Fibroblast of gingiva (primary cell): ENCODE measurements at places on chromosomes 6 and 20.

- no peak for DNase-seq
Observed at GRCh38 chr20:34089655-34090345, 22.2 kb downstream of the EIF2S2 start.

DNA sequence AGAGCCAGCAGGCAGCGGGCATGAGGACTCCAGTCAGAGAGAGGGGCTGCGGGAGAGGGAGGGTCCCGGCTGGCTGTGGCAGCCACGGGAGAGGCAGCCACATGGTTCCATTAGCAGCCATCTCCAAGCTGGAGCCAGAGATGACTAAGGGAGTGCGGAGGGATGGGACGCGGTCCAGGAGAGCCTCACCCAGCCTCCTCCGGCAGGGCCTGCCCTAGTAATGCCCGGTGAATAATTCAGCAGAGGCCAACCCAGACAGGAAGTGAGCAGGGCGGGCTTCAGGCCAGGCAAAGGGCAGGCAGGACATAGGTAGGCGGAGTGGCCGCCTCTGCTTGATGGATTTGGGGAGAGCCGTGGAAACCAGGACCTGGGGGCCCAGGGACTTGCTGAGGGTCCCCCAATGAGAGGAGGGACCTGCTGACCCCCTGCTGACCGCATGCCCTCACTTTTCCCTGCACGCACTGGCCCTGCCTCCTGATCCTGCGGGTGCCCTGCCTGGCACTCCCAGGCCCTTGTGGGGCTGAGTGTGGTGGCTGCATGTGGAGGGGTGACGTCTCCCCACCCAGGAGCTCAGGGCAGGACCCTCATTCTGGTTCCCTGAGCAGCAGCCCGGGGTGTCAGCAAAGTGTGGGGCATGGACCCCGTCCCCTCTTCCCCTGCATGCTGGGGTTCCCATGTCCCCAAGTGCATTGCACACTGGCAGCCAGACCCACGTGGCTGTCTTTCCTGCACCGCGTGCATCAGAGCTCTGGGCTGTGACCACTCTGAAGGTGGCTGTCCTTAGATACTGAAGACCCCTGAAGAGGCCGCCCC lies 51.8 kb upstream of the SLCO4A1 start:
- peak; percentile 38 for DNase-seq

DNA sequence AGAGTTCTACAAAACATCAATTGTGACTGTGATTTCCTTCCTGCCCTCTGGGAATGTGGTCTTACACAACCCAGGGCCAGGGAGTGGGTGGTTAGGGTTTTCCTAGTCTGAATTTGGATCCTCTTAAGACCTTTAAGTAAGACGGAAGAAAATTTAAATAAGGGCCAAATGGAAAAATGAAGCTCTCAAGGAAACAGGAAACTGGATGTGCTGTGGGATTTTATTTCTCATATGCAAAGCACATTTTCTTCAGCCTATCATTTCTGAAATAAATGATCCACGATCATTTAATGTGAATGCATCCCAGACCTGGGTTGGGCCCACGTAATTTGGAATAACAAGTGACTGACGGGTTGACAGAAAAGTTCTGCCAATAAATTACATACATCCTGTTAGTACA lies 243.6 kb downstream of the CLIC5 start:
- no peak for DNase-seq

- DNase-seq: no peak
Observed at GRCh38 chr6:45704056-45704800, 311.4 kb downstream of the CLIC5 start.

- DNase-seq: no peak
Observed at GRCh38 chr6:156651486-156651885, 125.7 kb upstream of the ARID1B start.

GRCh38 chr6:41655646-41656001 lies 17.4 kb downstream of the MDFI start:
- no peak for DNase-seq

DNA sequence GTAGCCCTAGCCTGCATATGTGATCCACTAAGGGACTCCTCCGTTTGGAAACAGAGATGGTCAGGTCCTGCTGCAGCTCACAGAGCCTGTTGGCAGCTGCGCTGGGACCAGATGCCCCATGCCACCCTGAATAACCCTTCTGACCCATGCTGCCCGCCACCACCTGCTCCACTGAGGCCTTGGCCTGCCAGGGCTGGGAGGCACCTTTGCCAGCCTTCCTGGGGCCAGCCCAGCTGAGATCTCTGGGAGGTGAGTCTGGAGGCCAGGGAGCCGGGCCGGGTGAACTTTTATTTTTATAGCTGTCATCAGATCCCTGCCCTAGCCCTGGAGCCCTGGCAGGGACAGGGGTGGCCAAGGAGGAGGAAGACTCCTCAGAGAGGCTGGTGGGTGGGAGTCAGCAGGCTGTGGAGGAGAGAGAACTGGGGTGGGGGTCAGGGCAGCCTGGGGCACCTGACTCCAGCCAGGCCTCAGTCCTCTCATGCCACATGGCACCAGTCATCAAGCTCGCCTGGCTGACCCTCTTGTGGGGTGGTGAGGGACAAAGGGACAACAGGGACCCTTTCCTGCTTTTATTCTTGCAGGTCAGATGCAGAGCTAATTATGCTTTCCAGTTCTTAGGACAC lies 10.0 kb downstream of the CEBPB start:
- DNase-seq: no peak

DNA sequence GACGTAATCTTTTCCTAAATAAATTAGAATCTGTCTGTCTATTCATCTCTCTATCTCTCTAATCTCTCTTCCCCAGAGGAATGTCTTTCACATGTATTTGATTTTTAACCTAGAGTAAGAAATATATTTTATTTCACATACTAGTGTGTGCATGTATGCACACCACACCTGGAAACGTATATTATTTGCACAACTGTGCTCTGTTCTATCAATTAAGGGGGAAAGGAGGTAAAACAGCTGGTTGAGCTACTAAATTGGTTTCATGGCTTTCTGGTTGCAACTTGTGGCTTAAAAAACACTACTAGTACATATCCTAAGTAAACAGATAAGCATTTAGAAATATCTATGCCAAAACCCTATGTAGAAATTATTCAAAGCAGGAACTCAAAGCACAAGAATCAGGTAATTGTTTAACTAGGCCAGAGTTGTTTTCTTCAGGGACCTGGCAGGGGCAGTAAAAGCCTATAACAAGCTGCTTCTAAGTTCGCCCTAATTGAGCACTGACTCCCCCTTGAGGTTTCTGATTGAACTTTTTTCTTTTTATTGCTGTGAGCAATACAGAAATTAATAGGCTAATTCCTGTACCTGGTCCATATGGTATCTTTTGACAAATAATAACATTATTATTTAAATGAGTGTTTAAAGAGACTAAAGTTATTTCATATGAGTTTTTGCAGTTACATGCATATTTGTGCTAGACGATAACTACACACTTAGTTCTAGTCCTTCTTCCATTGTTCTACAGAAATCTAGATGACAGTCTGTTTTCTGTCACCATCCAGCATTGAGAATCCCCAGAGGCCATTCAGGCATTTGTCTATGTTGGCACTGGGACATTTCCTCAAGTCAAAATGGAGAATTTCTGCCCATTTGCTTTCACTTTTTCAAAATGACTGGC lies 88.6 kb downstream of the MCHR2 start:
- peak; percentile 26 for DNase-seq

- DNase-seq: no peak
Observed at GRCh38 chr6:36685926-36686667, 7.6 kb downstream of the CDKN1A start.

DNA sequence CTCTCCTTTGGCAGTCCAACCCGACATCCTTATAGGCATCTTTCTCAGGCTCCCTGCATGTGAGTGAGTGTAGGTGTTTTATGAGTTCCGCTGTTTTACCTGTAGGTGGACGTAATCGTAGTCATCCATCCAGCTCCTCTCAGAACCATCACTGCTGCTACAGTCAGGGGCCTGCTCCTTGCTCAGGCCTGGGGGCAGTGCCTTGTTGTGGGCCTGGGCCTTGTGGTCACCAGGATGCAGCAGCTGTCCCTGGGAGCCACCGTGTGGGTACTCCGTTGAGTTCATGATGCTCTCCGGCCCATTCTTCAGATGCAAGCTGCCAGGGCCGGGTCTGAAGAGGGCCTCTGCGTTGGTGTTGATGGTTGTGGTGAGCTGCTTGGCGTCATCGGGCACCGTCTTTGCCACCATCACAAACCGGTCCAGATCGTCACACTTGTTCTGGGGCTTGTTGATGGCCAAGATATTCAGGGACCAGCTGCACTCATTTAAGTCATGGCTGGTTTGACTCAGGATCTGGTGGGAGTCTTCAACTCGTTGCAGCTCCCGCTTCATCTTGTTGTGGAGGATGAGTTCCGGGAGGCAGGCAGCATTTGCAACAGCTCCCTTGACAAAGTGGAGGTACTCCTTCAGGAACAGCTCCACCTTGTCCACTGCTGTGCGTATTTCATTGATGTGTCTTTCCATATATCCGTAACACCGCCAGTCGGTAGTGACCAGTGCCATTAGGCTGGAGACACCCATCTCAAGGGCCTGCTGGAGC lies 42.4 kb downstream of the NEDD9 start:
- DNase-seq: no peak

DNA sequence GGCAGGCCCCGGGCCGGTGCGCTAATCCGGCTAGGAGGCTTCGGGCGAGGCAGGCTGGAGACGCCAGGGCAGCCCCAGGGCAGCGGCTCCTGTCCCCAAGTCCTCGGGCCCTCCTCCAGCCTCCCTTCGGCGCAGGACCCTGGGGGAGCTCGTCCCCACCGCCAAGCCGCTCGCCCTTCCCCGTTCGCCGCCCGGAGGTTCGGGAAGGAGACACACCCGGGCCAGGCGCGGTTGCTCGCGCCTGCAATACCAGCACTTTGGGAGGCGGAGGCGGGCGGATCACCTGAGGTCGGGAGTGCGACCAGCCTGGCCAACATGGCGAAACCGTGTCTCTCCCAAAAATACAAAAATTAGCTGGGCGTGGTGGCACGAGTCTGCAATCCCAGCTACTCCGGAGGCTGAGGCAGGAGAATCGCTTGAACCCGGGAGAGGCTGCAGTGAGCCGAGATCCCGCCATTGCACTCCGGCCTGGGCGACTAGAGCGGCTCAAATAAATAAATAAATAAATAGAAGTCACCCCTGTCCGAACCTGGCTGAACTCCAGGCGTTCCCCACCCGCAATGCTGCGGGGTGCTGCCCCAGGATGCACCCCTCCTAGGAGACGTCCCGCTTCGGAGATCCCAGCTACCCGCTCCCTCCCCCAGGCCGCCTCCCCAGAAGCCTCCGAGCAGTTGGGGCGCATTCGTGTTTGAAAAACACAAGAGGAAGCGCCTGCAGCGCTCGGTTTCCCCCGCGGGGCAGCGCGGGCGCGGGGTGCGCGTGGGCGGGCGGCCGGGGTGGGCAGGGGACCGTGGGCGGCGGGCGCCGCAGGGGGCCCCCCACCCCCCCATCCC lies 27.5 kb downstream of the SERPINB9 start:
- DNase-seq: no peak

- DNase-seq: no peak
Observed at GRCh38 chr20:16707674-16708073, 22.2 kb upstream of the SNRPB2 start.

GRCh38 chr20:14889496-14890255 lies 552.3 kb upstream of the FLRT3 start:
- DNase-seq: no peak

DNA sequence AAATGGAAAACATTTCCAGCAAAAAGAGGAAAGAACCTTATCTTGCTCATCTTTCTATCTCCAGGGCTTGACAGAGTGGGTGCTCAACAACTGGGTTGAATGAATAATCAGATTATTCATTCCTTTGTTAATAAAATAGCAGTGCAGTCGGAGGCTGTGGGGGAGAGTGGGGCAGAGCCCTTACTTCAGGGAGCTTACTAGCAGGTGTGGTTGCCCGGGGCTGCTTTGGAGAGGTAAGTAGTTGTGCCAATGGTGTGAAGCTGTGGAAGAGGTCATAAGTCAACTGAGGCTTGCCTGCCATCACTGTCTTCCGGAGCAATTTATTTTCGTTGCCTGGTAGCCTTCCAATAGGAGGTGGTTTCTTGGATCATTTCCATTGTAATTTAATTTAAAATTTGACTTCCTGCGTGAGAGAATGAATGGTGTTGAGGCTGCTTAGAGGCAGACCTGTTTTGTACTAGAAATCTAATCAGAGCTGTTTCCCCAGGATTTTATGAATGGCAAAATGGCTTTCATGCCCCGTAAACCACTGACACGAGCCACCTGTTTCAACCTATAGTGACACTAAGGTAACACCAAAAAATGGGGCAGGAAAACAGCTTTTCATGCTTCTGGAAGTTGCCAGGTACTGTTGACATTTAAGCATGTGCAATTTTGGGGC lies 51.4 kb downstream of the ZDHHC14 start:
- no peak for DNase-seq

- DNase-seq: no peak
Observed at GRCh38 chr6:170512249-170512648, 40.9 kb downstream of the PSMB1 start.

- DNase-seq: peak; percentile 80
Observed at GRCh38 chr6:113597231-113597583, 259.9 kb upstream of the MARCKS start.

DNA sequence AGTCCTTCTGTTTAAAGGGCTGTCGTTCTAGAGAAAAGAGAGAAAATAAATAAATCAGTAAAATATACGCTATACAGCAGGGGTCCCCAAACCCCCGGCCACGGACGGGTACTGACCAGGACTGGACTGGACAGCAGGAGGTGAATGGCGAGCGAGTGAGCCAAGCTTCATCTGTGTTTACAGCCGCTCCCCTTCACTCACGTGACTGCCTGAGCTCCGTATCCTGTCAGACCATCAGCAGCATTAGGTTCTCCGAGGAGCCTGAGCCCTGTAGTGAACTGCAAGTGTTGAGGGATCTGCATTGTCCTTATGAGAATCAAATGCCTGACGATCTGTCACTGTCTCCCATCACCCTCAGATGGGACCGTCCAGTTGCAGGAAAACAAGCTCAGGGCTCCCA lies 76.5 kb downstream of the ZNF217 start:
- no peak for DNase-seq

DNA sequence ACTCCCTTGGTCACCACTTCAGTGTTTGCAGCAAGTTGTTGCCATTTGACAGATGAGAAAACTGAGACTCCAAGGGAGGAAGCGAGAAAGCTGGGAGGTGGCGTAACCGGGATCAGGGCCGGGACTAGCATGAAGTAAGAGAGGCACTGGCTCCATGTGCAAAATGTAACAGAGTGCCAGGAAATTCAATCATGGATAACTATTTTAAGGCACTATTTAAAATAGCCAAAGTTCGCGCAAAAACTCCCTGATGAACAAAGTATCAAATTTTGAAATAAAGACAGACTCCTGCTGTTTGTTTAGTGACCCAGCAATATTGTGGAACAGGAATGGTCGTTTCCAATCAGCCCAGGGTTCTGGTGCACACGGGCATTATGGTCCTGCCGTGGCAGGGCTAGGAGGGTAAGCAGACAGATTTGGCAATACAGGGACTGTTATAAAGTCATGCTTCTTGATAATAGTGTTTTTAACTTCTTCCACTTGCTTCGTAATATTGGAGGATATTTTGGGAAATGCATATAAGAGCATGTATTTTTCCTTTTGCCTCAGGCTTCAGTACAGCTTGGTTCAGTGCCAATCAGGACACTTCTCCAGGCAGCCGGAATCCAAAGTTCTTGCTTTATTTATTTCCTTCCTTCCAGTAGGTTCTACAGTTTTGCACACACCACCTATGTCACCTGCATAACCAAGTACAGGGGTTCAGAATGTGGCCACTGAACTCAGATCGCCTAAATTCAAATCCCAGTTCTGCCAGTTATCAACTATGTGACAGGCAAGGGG lies 141.6 kb downstream of the EYA2 start:
- peak; percentile 54 for DNase-seq
